Activated T-helper 9 cell treated with anti-CD3 and anti-CD28 coated beads, Interleukin-2, amount 50 U/mL, for 16 hours (primary cell): ENCODE measurements at places on chromosomes 4 and X.

DNA sequence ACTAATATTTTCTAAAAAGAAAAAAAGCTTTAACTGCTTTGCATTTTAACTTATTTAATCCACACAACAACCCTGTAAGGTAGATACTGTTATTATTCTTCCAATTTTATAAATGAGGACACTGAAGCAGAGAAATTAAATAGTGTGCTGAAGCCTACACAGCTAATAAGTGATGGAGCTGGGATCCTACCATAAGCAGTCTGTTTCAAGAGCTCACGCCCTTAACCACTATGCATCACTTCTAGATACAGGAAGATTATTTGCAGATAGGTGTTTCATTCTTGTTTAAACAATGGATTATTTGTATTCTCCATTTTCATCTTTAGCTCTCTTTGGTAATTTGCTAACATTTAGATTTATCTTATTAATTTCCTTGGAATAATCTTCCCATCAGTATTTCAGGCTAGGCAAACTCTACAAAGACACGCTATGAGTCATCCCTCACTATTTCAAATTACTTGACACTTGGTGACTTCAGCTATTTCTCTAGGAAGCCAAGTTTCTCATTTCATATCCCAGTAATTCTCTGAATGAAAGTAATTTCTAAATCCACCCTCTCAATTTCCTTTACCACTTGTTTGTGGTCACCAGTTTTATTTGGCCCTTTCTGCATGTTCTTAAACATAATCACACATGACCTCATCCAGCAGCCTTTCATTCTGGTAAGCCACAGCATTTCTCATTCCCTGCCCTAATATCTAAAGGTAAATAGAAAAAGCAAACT lies 67.3 kb downstream of the ASB9 start:
- no peak for DNase-seq

- DNase-seq, result no peak
These were observed 12.3 kb downstream of the MSL3 start for GRCh38 chrX:11770320-11770719.

- no peak for DNase-seq
These were observed 129.8 kb upstream of the MAGEB2 start for GRCh38 chrX:30085571-30085970.

DNA sequence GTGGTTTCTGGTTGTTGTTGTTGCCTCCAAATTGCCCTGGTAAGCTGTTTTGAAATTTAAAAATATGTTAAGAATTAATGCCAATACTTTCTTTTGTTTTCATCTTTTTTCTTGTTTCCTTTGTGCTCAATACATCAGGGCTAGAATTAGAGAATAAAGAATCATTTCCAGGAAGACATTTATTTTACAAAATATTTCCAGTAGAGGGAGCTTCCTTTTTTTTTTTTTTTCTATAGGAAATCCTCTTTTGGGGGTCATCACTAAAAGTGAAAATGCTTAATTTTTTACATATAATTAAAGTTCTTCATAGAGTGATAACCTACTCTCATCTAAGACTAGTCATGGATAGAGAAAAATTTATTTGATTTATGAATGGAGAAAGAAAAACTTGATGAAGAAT lies 2.4 kb downstream of the GLRA3 start:
- no peak for DNase-seq

GRCh38 chrX:9730752-9731151 lies 34.9 kb downstream of the GPR143 start:
- DNase-seq, result no peak

DNA sequence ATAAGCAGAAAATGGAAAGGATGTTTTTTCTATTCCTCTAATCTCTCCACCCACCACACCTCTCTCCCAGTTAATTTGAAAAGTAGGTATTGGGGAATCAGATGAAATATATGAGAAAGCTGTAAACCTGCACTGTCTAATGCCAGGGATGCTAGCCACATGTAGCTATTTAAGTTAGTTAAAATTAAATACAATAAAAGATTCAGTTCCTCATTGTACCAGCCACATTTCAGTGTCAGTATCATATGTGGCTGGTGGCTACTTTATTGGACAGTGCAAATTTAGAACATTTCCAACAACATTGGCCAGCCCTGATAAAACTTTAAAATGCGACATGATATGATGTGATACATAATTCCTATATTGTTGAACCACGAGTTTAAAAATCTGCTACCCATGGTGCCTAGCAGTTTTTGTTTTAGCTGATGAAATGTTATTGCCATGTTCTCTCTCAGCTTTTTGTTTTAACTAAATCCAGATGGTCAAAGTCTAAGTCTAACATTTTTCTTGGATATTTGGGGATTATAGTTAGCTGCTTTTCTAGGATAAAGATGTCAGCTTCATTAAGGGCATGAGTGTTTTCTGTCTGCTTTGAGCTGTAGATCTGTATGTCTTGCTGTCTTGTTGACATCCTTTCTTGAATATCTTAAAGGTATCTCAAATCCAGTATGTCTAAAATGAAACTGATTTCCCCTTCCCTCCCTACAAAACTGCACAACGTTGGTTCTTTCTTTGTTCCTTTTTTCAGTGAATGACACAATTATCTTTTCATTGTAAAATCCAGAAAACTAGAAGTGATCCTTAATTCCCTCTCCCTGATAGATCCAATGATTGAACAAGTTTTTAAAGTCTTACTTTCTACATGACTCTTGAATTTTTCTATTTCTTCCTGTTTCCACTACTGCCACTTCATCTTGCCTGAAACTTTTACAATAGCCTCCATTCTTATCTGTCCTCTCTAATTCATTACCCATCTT lies 6.2 kb downstream of the ARFIP1 start:
- DNase-seq, result no peak

DNA sequence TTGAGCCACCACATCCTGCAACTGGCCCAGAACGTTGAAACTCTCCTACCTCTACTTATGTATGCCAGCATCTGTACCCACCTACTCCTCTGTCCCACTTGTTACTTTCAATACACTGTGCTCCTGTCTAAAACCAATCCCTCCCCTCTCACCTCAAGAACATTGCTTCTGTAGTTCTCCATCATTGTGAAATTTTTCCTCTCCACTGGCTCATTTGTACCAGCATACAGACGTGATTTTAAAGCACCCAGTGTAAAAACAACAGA lies 25.5 kb upstream of the USO1 start:
- no peak for DNase-seq

GRCh38 chr4:35166466-35166865 lies 1077.8 kb downstream of the ARAP2 start:
- DNase-seq, result no peak

DNA sequence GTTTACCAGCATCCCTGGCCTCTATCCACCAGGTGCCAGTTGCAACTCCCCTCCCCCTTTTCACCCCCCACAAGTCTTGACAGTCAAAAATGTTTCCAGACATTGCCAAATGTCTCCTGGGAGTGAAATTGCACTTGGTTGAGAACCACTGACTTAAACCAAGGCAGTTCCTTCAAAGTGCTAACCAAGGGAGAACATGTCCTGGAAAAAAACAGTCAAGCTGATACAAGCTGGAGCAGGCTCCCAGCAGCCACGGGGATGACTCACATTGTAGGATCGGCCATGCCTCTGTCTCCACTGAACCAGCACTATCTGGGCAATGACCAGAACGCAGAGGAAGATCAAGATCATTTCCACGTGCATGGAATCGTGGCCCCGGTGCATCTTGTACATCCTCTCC lies 11.4 kb downstream of the RNF175 start:
- no peak for DNase-seq

DNA sequence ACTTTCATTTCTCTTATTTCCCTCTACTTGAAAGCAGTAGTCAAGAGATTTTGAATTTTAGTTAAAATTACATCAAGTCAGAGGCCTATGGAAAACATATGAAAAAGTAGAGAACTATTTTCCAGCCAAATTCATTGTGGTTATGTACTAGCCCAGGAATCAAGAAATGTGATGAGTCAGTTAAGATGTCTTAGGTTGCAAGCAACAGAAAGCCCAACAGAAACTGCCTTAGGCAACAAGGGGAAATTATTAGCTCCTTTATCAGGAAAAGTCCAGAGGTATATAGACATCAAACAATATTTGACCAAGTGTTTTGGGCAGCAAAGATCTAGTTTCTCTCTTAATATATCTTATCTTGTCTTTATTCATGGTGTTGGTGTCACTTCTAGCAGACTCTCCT lies 37.8 kb upstream of the FRMD7 start:
- no peak for DNase-seq

DNA sequence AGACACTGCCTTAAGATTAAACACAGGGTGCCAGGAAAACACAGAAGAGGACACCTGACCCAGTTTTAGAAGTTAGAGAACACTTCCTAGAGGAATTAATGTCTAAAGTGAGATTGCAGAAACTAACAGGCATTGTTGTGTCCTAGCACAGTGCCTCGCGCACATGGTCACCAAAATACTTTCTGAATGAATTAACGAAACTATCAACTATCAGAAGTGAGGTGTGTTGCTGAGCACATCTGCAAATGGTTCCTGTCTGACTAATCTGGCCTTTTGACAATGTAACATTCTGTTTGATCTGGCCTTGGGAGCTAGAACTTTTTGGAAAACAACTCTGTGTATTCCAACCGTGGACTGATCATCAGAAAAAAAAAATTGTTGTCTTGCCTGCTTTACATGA lies 556.8 kb upstream of the LCORL start:
- DNase-seq, result no peak

- DNase-seq, result no peak
These were observed 317.7 kb downstream of the NR3C2 start for GRCh38 chr4:148124512-148124911.

- no peak for DNase-seq
These were observed 147.2 kb upstream of the SFRP2 start for GRCh38 chr4:153936121-153936520.

GRCh38 chr4:36000941-36001557 lies 243.3 kb downstream of the ARAP2 start:
- no peak for DNase-seq

DNA sequence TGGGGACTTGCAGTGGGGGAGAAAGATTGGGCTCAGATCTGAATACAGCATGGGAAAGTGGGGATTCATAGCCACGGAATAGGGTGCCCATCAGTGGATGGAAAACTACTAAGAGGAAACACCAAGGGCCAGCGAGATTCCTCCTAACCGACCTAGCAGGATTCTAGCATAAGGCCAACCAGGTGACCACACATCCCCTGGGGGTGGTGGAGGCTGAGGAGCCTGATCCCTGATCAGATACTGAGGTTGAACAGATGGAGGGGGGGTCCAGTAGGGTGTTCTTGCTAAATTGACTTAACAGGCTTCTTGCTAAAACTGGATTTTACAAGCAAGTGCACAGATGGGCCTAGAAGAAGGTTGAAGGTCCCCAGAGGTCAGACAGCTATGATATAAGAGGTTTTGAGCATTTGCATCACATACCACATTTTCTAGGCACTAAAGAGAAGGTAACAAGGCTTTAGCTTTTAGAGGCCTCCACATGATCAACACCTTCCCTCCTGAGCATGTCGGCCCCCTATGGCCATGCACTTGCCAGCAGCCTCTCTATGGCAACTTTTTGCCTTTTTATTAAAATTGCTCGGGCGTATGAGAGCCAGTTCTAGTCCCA lies 69.1 kb upstream of the PUDP start:
- no peak for DNase-seq

GRCh38 chr4:61443813-61444510 lies 243.8 kb downstream of the ADGRL3 start:
- DNase-seq, result no peak

DNA sequence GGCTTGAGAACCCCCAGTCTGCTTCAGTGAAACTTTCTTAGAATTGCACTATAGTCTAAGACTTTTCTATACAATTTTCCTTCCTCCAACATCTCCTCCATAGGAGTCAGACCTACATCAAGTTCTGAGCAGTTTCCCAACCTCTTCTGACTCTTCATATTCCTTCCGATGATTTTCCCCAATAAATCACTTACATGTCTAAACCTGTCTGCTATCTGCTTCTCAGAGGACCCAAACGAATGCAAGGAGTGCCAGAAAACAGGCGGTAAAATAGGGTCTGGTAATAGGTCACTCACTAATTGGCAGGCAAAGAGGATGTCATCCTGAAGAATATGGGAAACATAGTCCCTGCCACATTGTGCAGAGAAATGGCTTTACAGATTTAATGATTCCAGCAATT lies 153.9 kb downstream of the PCDH18 start:
- no peak for DNase-seq

GRCh38 chr4:39908284-39908683 lies 69.4 kb downstream of the PDS5A start:
- no peak for DNase-seq

DNA sequence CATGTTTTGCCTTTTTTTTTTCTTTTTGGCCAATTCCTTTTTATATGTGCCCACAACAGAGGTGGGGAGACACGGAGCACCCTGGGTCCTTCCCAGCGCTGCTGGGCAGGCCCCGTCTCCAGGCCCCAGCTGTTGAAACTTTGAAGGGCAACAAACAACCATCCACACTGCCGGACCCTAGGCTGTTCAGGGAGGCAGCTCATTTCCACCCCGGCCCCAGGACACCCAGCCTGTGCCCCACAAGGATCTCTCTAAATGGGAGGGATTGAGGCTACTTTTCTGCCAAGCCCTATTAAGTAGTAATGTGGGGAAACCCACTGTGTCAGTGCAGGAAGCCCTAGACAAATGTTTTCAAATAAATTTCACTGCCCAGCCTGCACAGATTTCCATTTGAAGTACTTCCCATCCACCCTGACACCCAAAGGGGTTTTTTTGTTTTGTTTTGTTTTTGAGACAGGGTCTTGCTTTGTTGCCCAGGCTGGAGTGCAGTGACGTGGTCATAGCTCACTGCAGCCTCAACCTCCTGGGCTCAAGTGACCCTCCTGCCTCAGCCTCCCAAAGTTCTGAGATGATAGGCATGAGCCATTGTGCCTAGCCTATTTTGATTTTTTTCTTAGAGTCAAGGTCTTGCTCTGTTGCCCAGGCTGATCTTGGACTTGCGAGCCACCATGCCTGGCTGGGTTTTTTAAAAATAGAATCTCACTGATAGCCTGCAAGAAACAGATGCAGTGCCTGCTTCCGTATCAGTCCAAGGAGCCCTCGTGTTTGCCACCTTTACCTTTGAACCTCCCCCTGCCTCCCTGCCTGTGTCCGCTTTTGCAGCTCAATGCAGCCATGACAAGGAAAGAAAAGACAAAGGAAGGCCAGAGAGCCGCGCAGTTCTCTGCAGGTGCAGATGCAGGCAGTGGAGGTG lies 13.4 kb upstream of the CLCN4 start:
- DNase-seq, result no peak

GRCh38 chr4:128228845-128229795 lies 58.5 kb downstream of the PGRMC2 start:
- no peak for DNase-seq

GRCh38 chr4:17153572-17153971 lies 255.1 kb upstream of the LDB2 start:
- DNase-seq, result no peak

GRCh38 chrX:82585868-82586267 lies 922.2 kb upstream of the POU3F4 start:
- DNase-seq, result no peak
